CD4-positive, alpha-beta T cell treated with Interleukin-17A for 4 hours (primary cell): ENCODE measurements at places on chromosomes 4 and X.

DNA sequence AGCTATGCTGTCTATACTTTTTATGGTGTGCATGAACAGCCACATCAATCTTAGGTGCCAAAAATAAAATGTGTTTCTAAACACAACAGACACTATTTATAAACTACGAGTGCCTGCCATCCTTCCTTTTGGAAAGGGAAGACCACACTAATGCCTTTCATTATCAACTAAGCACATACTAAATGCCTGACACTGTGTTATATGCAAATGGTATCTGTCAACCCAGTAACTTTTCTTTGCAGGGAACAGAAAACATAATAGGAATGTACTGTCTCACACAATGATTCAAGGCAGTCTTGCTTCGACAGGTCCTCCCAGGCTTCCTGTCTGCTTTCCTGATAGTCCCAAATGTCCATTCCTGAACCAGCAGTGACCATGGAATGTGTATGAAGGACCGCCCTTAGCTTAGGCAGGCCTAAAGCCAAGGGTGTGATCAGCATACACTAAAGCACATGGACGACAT, 43.8 kb downstream of the ADGRA3 start:
- no peak for DNase-seq

DNA sequence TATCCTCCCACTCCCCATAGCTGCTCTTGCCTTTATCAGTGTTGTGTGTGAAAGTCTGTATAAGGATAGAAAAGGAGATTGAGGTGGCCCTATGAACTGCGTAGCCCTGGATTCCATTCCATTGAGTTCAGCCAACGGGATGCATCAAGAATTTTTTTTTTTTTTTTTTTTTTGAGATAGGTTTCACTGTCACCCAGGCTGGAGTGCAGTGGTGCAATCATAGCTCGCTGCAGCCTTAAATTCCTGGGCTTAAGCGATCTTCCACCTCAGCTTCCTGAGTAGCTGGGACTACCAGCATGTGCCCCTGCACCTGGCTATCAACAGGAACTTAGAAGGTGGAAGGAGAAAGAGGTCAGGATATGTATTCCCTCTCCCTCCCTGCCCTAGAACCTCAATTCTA, 187.2 kb upstream of the SPRY1 start:
- no peak for DNase-seq

GRCh38 chrX:154411981-154412340, 622 bp downstream of the TAFAZZIN start:
- peak; percentile 67 for DNase-seq

DNA sequence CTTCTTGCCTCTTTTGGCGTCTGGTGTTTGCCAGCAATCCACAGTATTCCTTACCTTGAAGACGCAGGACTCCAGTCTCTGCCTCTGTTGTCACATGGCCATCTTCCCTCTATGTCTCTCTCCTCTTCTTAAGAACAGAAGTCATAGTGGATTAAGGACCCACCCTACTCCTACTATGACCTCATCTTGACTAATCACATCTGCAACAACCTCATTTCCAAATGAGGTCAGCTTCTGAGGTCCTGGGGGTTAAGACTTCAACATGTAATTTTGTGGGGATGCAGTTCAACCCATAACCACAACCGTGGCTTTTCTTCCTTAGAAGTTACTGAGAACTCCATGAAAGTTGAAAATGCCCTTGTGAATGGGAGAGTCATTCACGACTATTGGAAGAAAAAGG, 23.3 kb downstream of the TLR8 start:
- DNase-seq = no peak

- no peak for DNase-seq
These were observed 57.6 kb downstream of the MAPK10 start for GRCh38 chr4:86302251-86302650.

- peak; percentile 92 for DNase-seq
These were observed at the start of gene PRAF2 for GRCh38 chrX:49073601-49074575. PRAF2 (minus strand) TSS chrX:49074002; CDS start chrX:49073987, 15 bp downstream.

DNA sequence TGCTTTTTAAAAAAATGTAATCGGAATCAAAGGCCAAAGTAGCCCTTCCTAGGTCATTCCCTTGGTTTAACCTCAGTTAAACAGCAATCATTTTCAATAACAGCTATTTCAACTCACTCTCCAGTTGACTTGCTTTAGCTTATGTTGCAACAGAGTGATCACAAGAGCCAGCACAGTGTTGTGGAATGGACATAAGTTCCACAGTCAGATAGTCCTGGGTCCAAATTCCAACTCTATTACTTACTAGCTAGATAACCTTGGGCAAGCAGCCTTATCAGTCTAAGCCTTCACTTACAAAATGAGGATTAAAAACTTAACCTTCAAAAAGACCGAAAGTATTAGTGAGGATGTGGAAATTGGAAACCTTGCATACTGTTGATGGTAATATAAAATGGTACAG, 9.2 kb upstream of the GPC3 start:
- no peak for DNase-seq

- no peak for DNase-seq
These were observed 45.1 kb downstream of the SCML2 start for GRCh38 chrX:18309401-18309800.

GRCh38 chr4:114921790-114922591, 191.4 kb downstream of the NDST4 start:
- no peak for DNase-seq

GRCh38 chr4:56425518-56425917, 9.9 kb downstream of the PPAT start:
- DNase-seq = no peak

DNA sequence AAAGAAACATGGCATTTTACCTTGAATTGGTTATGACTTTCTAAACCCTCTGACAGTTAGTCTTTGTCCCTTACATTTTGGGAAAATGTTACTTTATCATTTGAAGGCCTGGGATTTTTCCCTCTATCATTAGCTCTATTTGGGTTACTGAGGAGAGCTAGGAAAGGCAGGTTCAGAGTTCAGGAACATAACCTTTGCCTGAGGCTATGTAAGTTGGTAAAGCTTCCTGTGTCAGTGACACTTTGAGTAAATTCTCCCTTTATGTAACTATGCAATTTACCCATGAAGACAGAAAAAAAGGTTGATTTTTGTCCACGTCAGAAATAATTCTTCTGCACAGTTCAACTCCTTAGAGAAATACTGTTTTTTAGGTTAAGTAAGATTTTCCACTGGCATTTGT, 171.8 kb upstream of the NRK start:
- no peak for DNase-seq

GRCh38 chrX:134883137-134883700, 107.6 kb upstream of the SMIM10 start:
- no peak for DNase-seq

GRCh38 chr4:139872274-139872673, 206.7 kb downstream of the MGST2 start:
- DNase-seq = no peak

DNA sequence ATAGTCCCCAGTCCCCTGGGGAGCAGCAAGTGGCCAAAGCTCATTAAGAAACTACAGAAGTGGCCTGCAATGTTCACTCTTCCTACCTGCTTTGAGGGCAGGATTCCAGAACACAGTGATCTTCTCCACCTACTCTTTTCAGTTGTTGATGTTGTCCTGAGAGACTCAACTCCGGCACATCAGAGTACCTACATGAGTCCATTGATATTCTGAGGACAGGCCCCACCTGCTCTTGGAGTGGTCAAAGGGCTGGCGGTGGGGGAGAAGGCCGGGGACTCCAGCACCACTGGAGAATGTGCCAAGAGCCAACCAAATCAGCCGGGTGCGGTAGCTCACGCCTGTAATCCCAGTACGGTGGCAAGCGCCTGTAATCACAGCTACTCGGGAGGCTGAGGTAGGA, 29.8 kb upstream of the DDX3X start:
- no peak for DNase-seq

- no peak for DNase-seq
These were observed 472.5 kb downstream of the PCDH10 start for GRCh38 chr4:133621628-133622027.

DNA sequence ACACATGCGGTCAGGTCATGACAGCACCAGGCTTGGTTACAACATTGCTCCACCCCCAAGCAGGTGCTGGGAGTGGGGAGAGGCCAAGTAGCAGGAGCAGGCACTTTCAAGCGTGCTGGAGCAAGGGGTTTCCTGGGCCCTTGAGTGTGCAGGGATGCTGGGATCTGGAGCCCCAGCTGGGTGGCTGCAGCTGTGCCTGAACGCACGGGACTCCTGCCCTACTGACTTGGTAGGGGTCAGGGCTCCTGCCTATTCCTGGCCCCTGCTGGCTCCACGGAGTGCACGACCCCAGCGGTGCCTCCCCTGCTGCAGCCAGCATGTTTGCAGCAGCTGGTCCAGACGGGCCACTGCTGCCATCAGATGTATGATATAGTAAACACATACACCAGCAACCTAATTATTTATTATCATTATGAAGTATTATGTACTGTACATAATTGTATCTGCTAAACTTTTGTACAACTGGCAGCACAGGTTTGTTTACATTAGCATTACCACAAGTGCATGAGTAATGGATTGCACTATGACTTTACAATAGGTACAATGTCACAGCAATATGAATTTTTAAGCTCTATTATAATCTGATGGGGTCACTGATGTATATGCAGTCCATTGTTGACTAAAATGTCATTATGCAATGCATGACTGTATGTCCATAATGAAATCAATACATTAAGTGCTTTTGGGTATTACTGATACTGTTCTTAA, 620.6 kb downstream of the RAPGEF2 start:
- DNase-seq = no peak

- no peak for DNase-seq
These were observed 260.7 kb upstream of the SFRP2 start for GRCh38 chr4:154049457-154050181.

GRCh38 chrX:46310815-46311497, 234.3 kb downstream of the ZNF674 start:
- DNase-seq = no peak

DNA sequence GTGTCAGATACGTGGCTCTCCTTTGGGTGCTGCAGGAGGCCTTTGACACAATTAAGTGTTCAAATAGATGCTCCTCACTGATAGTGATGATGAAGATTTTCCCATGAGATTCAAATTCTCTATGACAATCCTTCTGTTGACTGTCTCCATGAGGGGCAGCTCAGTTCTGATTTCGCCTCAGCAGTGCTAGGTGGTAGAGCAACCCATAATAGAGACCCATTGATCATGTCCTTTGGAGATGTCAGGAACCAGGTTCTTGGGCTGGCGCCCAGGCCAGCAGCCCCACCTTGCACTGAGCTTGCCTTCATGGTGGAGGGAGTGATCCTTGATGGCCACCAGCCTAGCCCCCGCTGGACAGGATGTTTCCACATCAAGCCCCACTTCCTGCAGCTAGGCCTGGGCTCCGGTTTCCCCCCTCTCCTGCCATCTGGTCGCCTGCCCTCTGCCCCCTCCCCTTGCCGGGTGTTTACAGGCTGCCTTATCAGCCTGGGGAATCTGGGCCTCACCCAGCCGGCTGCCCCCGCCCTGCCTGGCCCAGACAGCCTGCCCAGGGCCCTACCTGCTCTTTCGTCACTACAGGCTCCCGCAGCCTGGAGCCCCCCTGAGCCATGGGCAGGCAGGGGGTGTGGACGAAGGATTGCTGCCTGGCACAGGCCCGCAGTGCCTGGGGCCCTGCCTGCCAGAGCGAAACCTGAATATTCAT, 12.6 kb downstream of the ELF4 start:
- peak; percentile 55 for DNase-seq

GRCh38 chr4:107148904-107149303, 112.8 kb upstream of the DKK2 start:
- DNase-seq = no peak

GRCh38 chrX:29083823-29084222, 496.6 kb downstream of the IL1RAPL1 start:
- DNase-seq = no peak

- DNase-seq = no peak
These were observed 33.7 kb downstream of the AMMECR1 start for GRCh38 chrX:110284159-110284558.

GRCh38 chr4:41146716-41147506, 67.4 kb downstream of the APBB2 start:
- no peak for DNase-seq

DNA sequence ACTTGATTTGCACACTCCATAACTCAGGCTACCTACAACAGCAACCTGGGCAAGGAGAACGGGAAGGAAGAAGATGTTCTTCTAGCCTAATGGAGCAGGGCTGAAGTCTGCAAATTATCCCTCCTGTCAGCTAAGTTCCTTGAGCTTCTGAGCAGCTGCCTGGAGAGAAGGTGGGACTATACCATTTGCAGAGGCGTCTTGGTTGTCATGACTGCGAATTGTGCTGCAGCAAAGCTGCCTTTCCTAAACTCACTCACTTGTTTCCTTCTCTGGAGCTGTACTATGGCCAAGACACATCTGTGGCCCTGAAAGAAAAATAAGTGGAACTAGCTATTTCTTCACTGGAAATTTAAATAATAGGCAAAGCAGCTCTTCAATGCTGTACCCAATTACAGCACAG, 682.4 kb upstream of the GRIA3 start:
- DNase-seq = no peak

- no peak for DNase-seq
These were observed 56.9 kb downstream of the SERTM2 start for GRCh38 chrX:111568354-111568753.
